ENCODE measurements at places on chromosomes 5 and 9.

DNA sequence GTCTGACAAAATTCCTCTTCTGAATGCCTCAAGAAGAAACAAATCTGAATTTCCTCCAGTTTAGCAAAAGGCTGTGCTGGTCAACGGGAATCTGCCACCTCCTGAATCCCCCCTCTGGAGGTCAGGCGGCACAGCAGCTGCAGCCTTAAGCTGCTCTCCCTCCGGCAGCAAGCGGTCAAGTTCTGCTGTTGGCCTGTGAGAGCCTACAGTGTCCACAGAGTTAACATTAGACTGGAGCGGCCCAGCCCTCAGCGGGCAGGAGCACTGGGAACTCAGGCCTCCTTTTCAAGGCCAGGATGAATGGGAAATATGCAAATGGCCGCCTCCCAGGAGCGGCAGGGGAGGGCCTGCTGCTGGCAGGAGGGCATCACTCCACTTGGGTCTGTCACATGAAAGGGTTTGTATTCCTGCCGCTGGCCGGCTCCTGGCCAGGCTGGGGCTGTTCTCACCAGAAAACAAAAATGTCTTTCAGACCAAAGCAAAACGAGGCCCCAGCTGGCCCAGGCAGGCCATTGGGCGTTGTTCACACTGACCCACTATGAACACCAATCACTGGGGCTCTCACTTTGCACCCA lies 8.2 kb downstream of the ACSL6 start:
- DNase-seq = no peak

DNA sequence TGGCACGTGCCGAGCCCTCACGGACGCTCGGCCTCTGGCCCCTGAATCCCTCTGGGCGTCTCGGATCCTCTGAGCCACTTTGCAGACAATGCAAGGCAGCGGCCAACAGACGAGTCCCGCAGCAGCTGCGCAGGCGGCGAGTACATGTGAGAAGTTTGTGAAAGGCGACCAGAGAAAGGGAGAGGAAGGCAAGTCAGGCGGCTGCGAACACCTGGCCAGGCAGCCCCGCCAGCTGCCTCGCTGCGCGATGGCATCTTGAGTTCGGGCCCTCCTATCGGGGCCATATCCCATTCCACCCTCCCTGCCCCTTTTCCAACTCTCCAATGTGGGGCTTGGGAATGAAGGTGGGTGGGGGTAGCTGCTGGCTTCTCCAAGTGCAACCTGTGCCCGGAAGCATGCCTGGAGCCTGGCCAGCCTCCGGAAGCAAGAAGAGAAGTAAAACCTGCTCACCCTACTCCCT lies 4.5 kb upstream of the POU4F3 start:
- no peak for DNase-seq

DNA sequence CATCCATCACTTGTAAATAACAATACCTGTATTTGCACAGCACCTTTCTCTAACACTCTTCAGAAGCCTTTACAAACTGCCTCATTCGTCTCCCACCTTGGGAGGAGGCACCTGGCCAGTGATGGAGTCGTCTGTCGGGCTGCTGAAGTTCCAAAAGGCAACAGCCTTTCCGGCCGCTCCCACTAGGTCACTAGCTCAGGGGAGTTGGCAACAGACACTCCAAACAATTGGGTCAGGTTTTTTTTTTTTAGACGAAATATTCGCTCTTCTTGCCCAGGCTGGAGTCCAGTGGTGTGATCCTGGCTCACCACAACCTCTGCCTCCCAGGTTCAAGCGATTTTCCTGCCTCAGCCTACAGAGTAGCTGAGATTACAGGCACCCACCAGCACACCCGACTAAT lies 4.0 kb downstream of the DAP start:
- no peak for DNase-seq

GRCh38 chr5:148558892-148559291 lies 95.4 kb downstream of the HTR4 start:
- no peak for DNase-seq

DNA sequence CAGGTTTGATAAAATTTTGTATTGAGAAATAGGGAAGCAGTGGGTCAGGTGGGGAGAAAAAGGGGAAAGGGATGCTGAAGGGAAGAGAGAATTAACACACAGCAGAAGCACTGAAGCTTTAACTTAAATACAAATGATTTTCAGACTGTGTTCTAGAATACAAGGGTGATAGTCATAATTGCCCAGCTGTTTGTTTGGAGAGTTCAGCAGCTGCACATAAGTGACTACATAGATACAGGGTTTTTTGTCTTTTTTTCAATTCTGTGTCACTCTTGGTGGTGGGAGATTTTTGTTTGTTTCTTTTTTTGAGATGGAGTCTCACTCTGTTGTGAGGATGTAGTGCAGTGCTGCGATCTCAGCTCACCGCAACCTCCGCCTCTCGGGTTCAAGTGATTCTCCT lies 590.4 kb upstream of the SEMA6A start:
- no peak for DNase-seq

DNA sequence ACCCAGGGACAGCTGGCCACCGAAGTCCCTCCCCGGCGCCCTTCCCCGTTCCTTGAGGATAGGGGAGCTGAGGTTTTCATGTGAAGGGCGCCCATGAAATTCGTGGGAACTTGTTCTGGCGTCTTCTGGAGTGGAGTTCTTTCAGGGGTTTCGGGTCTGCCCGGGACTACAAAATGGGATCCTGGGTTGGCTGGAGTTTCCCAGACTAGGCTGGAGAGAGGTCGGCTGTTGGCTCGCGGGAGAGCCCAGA lies 3.6 kb upstream of the RGMB start:
- no peak for DNase-seq

DNA sequence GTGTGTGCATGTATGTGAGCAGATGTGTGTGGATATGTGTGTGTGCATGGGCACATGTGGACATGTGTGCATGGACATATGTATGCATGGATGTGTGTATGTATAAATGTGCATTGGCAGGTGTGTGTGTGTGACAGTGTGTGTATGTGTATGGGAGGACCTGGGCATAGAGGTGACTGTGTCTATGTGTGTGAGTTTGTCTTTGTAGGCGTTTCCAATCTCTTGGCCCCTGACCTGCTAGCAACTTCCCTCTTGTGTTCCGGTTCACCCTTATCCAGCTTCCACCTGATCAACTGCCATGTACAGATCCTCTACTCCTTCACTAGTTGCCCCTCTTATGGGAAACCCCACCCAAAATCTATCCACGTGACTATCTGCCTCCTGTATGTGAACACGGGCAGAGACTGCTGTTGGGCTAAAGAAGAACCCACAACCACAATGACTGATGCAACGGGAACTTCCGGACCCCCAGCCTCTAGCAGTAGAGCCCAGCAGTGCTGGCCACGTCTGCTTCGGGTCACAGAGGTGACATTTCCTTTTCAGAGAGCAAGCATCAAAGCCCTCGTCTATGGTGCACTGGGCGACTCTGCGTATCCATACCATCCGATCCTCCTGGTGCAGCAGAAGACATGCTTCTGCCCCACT lies 24.9 kb upstream of the GADD45G start:
- no peak for DNase-seq

- DNase-seq = no peak
Observed at GRCh38 chr9:4207881-4208615, 91.8 kb downstream of the GLIS3 start.

DNA sequence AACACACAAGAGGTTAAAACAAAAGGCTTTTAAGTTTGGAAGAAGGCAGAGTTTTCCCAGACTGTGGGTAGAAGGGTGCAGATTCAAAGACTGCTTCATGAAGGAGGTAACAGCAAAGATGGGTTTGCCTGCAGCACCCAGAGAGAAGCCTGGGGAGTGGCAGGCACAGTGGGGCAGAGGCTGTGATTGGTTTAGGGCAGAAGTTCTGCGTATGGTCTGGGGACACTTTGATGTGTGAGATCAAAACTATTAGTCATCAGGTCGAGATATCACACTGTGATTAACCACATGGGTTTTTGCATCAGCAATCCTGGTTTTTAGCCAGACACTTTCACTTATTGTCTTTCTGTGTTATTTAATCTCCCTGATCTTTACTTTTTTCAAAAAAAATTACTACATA lies 188.8 kb upstream of the GLRA1 start:
- DNase-seq = no peak
